Esophagus squamous epithelium (tissue), 5 donors: ENCODE measurements at places on chromosomes 5 and 9.

DNA sequence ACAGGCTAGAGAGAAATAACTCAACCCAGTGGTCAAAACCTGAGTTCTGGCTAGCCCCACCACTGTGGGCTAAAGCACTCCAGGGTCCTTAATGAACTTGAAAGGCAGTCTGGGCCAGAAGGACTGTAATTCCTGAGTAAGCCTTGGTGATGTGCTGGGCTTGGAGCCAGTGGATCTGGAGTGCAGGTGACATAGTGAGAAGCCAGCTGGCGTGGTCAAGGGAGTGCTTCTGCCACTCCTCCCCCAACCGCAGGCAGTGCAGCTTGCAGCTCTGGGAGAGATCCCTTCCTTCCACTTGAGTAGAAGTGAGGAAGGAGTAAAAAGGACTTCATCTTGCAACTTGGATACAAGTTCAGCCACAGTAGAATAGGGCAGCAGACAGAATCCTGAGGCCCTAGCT is 424.0 kb downstream of the CDH18 start:
- no peak for DNase-seq

DNA sequence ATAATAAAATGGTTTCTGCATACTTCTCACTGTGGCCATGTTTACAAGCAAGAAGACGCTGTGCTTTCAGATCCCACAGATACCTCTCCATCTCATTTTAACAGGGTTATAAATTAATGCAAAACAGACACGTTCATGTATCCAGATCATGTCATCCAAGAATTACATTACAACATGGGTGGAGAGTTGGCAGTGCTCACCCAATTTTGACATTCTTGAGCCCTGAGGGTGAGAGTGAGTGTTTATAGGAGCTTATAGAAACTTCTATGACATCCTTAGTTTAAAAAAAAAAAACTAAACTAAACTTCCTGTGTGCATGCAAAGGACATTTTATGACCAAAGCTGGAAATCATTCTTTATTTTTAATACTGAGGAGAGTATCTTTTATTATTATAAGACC is 9.1 kb downstream of the PRKACG start:
- no peak for DNase-seq

DNA sequence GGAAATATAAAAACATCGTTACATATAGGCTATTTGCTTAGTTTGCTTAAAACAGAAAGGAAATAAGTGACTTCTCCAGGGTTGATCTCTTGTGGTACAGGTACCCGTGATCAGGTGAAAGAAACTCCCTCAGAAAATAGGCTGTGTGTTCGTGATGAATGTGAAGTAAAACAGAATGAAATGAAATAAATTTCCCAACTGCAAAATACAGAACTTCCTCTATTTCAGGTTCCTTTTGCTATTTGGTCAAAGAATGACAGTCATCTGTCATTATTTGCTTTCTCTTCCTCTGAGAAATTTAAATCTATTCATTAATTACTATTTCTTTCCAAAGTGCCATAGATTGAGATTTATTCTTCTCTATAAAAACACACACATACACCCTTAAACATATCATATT is 408.1 kb downstream of the FAM170A start:
- no peak for DNase-seq

GRCh38 chr9:84166891-84167290 is 173.7 kb downstream of the SLC28A3 start:
- DNase-seq, result no peak

- no peak for DNase-seq
Measured at GRCh38 chr9:128358090-128358489, 13.1 kb upstream of the URM1 start.

GRCh38 chr9:126462617-126463016 is 136.0 kb downstream of the MVB12B start:
- no peak for DNase-seq

DNA sequence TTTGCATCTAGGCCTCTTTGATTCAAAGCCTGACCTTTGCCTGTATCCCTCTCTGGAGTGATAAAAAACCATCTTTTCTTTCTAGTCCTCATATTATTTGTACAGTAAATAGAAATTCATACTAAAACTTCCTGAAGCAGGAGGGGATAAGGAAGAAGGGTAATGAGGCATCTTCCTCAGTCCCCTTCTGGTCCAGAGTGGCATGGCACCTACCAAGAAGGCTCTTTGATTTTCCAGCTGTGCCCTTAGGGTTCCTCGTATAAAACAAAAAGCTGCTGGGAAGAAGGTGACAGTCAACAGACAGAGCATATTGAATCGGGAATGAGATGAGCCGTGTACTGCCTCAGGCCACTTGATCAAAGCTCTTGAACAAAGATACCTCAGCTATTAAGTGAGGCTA is 71.9 kb upstream of the SPDL1 start:
- no peak for DNase-seq

DNA sequence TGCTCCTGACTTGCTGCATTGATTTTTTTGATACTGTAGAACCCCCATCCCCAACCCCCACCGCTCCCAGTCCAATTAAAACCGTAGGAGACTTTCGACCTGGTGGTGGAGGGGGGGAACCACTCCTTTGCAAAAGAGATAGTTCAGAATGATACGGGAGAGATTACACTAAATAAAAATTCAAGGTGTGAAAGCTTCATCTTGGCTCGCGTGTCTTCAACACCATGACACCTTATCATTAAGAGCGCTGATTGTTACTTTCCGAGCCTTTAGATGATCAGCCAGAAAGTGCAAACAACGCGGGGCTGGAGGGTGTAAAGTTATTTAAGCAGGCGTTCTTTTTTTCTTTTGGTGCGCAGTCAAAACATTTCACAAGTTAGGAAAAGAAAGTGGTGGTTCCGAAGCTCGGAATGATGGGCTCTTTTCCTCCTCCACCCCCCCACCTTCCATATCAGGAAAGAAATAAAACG is 1.3 kb upstream of the ZNF462 start:
- DNase-seq, result no peak

GRCh38 chr5:154779105-154779504 is 23.9 kb downstream of the LARP1 start:
- no peak for DNase-seq

- DNase-seq, result no peak
Measured at GRCh38 chr5:118405650-118406061, 582.7 kb downstream of the DTWD2 start.
